ENCODE measurements at places on chromosomes 4 and X.
A peak's percentile ranks its signal among the peaks of the same experiment; 100 is the strongest.

DNA sequence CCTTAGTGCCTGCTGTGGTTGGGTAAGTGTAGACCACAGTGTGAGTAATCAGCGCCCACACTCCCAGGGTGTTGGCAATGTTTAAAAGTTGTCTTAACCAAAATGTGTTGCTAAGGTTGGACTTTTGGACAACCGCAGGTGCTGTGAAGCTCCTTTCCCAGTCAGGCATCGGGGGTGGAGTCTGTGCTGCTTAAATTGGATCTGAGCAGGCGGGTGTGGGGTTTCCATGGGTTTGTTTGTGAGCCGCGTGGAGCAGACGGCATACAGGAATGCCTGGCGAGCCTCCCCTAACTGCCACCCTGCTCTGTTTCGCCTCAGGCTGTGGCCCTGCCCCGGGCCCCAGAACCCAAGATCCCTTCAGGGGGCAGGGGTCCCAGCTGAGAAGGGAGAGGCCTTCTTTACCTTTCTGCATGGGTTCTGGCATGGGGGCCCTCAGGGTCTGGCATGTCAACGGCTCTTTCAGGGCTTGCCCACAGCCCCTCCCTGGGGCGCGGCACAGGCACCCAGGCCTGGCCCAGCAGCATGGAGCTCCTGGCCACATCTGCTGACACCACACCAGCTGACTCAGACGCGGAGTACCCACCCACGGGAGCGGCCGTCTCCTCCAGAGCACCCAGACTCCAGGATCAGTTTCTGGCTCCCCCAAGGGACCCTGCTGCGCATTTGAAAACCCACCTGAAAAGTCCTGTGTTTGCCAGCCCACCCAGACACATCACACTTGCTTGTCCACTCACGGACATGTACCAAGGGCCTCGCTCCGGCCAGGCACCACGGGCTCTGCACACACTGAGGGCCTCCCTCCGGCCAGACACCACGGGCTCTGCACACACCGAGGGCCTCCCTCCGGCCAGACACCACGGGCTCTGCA is 5.1 kb upstream of the SPON2 start:
- DNase-seq = peak; percentile 38

- no peak for DNase-seq
These were observed 29.4 kb upstream of the PPP1R2C start for GRCh38 chrX:42807393-42807792.

- DNase-seq = no peak
These were observed 1181.2 kb downstream of the ARAP2 start for GRCh38 chr4:35063031-35063570.

GRCh38 chr4:10526429-10527222 is 69.4 kb upstream of the ZNF518B start:
- DNase-seq = no peak

GRCh38 chrX:10649265-10649664 is 28.9 kb upstream of the MID1 start:
- no peak for DNase-seq

- DNase-seq = no peak
These were observed 204.0 kb downstream of the ADAMTS3 start for GRCh38 chr4:72365016-72365415.

DNA sequence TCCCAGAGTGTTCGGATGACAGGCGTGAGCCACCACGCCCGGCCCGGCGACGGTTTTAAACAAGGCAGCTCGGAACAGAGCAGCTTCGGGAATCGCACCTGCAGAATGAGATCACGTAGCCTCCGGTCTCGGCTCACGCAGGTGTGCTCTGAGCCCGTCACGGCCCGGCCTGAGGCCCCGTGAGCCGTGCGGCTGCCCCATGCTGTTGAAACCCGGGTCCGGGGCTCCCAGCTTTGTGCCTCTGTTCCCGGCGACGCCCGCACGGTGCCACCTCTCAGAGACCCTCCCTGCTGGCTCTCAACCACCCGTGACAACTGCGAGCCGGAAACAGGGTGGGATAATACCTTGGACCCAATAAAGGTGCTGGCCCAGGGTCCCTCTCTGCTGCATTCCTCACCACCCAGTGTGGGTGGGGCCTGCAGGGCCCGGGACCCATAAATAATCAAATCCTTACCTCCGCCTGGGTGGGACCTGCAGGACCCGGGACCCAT is 13.4 kb upstream of the PLCXD1 start:
- DNase-seq = no peak

DNA sequence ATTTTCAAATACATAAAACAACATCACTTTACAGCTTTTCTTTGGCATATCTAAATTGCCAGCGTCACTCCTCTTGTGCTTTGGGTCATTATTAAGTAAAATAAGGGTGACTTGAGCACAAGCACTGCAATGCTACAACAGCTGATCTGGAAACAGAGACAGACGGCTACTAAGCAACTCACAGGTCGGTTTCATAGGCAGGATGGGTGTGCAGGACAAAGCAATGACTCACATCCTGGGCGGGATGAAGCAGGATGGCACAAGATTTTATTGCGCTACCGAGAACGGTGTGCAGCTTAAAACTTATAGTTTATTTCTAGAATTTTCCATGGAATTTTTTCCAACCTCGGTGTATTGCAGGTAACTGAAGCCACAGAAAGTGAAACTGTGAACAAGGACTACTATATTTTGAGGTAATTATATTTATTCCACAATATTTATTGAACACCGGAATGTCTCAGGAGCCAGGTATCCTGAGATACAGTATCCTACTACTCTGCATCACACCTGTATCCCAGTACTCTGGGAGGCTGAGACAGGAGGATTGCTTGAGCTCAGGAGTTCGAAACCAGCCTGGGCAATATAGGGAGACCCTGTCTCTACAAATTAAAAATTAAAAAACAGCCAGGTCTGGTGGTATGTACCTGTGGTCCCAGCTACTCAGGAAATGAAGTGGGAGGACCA is 215.5 kb downstream of the APBB2 start:
- DNase-seq = no peak

- DNase-seq = no peak
These were observed 223.4 kb downstream of the SHROOM3 start for GRCh38 chr4:76658231-76659102.

- no peak for DNase-seq
These were observed 608 bp downstream of the TAF1 start for GRCh38 chrX:71366674-71367256.

DNA sequence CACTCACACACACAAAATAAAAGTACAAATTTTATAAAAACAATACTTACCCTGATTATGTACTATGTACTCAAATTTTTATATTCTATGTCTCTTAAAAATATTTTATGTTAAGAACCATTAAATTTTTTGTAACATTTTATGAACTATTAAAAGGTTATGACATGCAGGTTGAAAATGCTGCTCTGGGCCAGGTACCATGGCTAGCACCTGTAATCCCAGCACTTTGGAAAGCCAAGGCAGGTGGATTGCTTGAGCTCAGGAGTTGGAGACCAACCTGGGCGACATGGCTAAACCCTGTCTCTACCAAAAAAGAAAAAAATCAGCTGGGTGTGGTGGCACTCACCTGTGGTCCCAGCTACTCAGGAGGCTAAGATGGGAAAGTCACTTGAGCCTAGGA is 29.4 kb upstream of the SPINK2 start:
- DNase-seq = no peak

- DNase-seq = no peak
These were observed 64.2 kb upstream of the ALG13 start for GRCh38 chrX:111616786-111617185.

GRCh38 chr4:97144199-97144598 is 999.1 kb downstream of the STPG2 start:
- no peak for DNase-seq

- DNase-seq = no peak
These were observed 1.9 kb downstream of the SPIN2B start for GRCh38 chrX:57119416-57119815.

- no peak for DNase-seq
These were observed 83.4 kb upstream of the FAM47B start for GRCh38 chrX:34859191-34859590.

- no peak for DNase-seq
These were observed 36.5 kb downstream of the AFF2 start for GRCh38 chrX:148536961-148537360.

DNA sequence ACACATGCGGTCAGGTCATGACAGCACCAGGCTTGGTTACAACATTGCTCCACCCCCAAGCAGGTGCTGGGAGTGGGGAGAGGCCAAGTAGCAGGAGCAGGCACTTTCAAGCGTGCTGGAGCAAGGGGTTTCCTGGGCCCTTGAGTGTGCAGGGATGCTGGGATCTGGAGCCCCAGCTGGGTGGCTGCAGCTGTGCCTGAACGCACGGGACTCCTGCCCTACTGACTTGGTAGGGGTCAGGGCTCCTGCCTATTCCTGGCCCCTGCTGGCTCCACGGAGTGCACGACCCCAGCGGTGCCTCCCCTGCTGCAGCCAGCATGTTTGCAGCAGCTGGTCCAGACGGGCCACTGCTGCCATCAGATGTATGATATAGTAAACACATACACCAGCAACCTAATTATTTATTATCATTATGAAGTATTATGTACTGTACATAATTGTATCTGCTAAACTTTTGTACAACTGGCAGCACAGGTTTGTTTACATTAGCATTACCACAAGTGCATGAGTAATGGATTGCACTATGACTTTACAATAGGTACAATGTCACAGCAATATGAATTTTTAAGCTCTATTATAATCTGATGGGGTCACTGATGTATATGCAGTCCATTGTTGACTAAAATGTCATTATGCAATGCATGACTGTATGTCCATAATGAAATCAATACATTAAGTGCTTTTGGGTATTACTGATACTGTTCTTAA is 620.6 kb downstream of the RAPGEF2 start:
- DNase-seq = no peak

DNA sequence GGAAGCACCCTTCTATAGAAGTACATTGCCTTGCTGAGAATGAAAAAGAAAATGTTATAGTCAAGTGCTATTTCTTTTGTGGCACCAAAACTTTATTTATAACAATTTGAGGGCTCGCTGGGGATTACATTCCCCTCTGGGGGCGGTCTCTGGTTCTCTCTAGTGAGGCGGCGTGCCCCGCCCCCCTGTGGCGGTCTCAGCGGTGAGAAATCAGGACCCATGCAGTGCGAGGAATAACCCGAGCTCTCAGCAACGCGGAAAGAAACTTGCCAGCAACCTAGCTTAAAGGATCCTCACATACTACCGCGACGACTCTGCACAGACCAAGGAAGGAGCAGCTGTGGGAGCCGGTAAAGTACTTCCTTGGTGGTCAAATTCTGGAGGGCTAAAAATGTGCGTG is 83.4 kb upstream of the SHISA3 start:
- no peak for DNase-seq

DNA sequence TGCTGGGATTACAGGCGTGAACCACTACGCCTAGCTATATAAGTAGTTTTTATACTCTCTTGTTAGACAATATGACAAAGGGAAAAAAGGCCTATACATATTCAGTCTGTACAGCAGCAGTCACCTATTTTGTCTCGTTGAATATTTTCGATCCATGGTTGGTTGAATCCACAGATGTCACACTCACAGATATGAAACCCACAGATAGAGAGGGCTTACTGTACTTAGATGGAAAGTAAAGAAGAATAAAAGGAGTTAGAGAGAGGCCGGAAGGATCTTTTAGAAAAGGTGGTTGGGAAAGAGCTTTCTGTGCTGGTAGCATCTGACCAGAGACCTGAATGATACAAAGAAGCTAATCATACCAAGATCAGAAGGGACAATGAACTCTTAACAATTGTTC is 38.3 kb upstream of the SPINK2 start:
- DNase-seq = no peak

- DNase-seq = no peak
These were observed 164.3 kb downstream of the STPG2 start for GRCh38 chr4:97978791-97979488.

DNA sequence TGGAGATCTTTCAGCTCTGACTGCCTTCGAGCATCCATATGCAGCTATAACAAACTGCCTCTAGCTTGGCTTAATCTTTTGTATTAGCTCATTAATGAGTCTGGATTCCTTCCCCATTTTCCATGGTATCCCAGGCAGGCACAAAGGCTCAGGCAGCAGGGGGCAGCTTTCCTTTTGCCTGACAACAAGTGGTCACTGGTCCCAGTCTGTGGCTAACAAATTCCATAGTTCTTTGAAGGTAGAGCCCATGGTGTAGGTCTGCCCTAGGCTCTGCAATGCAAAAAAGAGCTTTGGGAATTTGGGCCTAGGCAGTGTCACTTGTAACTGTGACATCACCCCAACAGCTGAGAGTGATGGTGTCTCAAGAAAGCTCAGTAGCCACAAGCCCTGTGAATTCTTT is 234.4 kb upstream of the GPC4 start:
- DNase-seq = no peak

- DNase-seq = no peak
These were observed 144.1 kb downstream of the DIPK2B start for GRCh38 chrX:45056428-45057145.

DNA sequence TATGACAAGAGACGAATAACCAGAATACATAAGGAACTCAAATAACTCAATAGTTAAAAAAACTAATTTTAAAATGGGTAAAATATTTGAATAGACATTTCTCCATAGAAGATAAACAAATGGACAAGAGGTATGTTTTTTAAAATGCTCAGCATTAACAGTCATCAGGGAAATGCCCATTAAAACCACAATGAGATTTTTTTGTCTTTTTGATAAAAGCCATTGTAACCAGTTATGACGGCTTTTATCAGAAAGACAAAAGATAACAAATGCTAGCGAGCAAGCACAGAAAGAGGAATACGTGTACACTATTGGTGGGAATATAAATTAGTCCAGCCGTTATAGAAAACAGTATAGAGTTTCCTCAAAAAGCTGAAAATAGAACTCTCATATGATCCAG is 388.2 kb upstream of the INTU start:
- DNase-seq = no peak

DNA sequence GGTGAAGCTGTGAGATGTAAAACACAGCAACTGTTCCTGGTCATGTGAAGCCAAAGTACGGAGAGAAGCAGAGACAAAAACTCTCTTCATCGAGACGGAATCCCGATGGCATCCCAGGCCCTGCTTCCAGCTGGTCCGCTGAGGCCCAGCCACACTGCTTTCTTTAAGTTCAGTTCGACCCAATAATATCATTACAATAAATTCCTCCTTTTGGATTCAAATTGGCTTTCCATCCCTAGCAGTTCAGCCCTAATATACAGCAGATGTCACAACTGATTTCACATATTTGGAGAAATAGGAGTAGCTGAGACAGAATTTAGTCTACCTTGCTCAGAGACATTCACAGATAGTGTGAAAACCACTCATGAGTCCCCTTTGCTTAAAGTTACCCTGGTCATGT is 98.3 kb upstream of the SPRY1 start:
- DNase-seq = no peak

GRCh38 chrX:118062817-118063615 is 53.6 kb downstream of the KLHL13 start:
- DNase-seq = no peak

GRCh38 chr4:67922697-67923096 is 38.9 kb upstream of the TMPRSS11D start:
- no peak for DNase-seq

GRCh38 chr4:8148159-8148558 is 10.5 kb downstream of the ABLIM2 start:
- DNase-seq = no peak
